ENCODE measurements at places on chromosomes 4 and X. TPM values are rescaled to one million over a fixed set of nuclear protein-coding genes. Genes with fewer than 3 reads are reported as not detected.

GRCh38 chr4:32119907-32120306 is 1399.7 kb downstream of the PCDH7 start:
- DNase-seq: no peak

DNA sequence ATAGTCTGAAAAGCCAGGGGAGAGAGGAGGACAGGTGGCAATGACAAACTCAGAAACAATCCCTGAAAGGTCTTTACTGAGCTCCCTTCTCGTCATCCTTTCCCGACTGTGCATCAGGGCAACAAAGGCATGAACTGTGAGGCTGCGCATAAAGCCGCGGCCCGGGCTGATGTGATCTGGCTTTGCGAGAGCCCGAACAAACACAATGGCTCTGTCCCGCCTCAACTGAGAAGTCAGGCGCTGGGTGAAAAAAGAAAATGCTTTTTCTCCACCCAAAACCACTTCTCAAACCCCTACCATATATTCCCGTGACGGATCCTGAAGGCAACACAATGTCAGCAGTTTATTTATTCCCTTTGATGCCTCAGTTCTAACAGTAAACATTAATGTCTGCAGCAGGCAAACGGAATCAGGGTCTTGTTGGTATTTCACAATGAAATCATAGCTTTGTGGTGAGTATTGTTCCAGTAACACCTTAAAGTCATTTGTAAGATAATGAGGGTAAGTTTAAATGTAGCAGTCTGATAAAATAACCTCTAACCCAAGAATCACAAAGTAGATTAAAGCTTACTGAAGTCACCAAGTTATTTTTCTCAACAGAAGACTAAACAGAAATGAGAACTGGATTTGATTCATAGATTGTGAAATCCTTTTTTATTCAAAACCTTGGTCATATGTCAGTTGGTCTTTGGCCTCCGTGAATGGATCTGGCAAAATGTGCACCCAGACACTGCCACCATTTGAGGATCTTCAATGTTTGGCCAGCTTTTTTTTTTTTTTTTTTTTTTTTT is 67.4 kb downstream of the APBB2 start:
- peak; percentile 48 for DNase-seq

GRCh38 chr4:82591592-82591991 is 29.8 kb upstream of the TMEM150C start:
- DNase-seq: no peak

GRCh38 chr4:184893801-184894571 is 68.2 kb upstream of the ACSL1 start:
- no peak for DNase-seq

- no peak for DNase-seq
These were observed 40.9 kb downstream of the RPA4 start for GRCh38 chrX:96924581-96924980.

- DNase-seq: no peak
These were observed 6.0 kb downstream of the RASL11B start for GRCh38 chr4:52868133-52868532.

GRCh38 chrX:101462892-101463291 is 22.4 kb upstream of the ARMCX4 start:
- DNase-seq: no peak

AFM gene
- total RNA-seq: not detected

GRCh38 chr4:177427192-177427591 is 15.0 kb downstream of the AGA start:
- DNase-seq: no peak

SMARCA1 gene
- total RNA-seq: 58.4 TPM

GRCh38 chrX:74922922-74923543 is 2.2 kb downstream of the NEXMIF start:
- no peak for DNase-seq

DNA sequence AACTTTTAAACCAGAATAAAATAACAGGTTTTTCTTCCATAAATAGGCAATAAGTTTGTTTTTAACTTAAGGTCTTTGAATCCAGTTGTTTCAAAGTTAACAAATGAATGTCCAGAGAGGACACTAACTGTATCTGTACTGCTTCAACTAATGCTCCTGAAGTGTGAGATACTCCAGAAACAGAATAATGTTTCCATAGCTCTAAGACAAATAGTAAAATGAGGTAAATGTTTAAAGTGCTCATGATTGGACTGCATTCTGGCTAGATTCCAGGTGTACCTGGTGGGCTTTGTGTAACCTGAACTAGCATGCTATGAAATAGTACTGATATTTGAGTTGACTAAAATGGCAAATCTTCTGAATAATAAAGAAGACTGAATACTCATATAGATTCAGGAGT is 51.7 kb downstream of the METTL14 start:
- no peak for DNase-seq

ARSJ gene
- 51.5 TPM for total RNA-seq

AFF2 gene
- total RNA-seq: 0.13 TPM

Measured in SJSA1 (cell line).